ENCODE measurements at places on chromosomes 11 and 22. TPM values are rescaled to one million over a fixed set of nuclear protein-coding genes. Genes with fewer than 3 reads are reported as not detected.
A peak's percentile ranks its signal among the peaks of the same experiment; 100 is the strongest.

- DNase-seq: no peak
These were observed 136.4 kb downstream of the BUD13 start for GRCh38 chr11:116636341-116636929.

DNA sequence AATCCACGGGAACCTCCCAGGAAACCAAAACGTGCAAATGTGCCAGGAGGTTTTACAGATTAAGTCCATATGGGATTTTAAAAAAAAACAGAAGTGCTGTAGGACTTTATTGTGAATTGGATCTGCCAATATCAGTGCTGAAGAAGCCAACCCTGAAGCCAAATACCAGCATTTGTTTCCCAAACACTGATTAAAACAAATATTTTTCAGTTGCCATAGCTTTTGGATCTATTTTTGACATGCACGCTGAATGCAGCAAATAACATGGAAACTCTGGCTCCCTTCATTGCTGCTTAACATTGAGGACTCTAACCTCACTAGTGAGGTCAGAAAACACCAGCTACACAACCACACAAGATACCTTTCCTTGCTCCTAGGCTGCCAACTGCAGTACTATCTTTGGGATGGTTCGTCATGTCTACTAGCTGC lies 28.4 kb upstream of the SIK2 start:
- DNase-seq: no peak

DNA sequence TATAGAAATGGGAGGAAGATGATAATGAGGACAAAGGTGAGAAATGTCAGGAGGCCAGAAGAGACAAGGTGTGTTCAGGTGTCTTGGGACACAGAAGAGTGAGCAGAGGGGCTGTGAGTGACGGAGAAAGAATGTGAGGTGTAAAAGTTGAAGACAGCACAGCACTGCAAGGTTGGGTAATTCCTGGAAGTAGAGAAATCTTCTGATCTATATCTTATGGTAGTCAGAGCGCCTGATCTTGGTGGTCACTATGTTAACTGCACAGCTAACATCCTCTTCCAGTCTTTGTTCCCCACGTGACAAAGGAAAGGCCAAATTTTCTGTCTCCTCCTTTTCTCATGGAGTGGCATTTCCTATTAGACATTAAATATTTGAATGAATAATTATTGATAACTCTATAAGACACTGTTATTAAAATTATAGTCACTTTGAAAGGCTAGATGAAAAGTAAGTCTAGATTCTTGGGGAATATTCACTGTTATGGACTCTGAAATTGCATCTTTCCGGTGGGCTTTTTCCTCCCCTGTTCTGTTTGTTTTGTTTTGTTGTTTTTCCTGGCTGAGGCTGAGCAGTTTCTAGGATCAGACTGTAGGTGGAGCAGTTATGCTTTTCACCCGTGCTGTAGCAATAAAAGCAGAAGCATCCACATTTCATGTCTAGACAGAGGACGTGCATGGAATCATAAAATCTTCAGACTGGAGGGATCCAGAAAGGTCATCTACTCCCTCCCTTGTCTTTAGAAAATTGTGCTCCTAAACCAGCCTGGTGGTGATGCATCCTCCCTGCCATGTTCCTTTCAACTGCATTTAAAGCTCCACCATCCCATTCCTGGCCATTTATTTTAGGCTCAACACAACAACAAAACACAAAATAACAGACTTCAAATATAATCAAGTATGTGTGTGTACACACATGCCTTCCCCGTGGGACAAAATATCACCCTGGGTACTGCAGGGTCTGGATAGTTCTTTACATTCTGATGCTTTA lies 26.6 kb downstream of the SC5D start:
- no peak for DNase-seq

DNA sequence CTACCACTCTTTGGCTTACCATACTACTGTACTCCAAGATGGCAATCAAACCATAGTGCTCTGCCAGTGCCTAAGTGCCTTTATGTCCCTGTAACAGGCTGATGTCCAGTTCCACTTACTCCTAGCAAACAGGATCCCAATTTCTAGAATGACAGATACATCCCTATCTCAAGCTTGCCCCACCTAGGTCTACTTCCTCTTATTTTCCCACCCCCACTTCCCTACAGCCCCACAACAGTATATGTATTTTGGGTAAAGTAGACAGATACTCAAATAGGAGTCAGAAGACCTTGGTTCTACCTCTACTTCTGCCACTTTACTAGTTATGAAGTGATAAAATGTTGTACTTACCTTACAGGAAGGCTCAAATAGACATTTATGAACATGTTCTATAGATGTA lies 24.1 kb downstream of the SIK3 start:
- no peak for DNase-seq

RIC3 gene
- total RNA-seq: 2.3 TPM

DNA sequence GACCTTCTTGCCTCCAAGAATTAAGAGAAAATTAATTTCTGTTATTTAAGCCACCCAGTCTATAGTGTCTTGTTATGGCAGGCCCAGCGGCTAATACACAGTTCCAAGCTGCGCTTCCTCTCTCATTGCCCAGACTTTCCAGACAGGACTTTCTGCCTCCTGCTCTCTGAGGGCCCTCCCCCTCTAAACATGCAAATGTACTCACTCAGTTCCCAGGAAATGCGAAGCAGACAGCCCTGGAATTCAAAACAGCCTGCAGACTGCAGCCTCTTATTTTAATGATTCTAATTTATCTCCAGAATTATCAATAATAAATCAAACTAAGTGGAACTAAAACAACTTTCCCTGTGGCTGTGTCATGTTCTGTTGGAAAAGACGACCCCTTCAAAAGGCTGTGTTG lies 115.5 kb upstream of the ISX start:
- no peak for DNase-seq

- DNase-seq: no peak
These were observed 148.3 kb upstream of the POU2AF2 start for GRCh38 chr11:111097191-111097590.

DNA sequence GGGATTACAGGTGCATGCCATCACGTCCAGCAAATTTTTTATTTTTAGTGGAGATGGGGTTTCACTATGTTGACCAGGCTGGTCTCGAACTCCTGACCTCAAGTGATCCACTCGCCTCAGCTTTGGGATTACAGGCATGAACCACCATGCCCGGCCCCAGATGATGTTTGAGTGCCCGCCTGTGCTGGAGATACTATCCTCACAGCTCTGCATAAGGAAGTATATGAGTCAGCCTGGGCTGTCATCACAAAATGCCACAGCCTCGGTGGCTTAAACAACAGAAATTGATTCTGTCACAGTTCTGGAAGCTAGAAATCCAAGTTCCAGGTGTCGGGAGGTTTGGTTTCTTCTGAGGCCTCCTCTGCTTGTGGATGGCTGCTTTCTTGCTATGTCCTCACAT lies 119.3 kb downstream of the OSBP2 start:
- no peak for DNase-seq

DNA sequence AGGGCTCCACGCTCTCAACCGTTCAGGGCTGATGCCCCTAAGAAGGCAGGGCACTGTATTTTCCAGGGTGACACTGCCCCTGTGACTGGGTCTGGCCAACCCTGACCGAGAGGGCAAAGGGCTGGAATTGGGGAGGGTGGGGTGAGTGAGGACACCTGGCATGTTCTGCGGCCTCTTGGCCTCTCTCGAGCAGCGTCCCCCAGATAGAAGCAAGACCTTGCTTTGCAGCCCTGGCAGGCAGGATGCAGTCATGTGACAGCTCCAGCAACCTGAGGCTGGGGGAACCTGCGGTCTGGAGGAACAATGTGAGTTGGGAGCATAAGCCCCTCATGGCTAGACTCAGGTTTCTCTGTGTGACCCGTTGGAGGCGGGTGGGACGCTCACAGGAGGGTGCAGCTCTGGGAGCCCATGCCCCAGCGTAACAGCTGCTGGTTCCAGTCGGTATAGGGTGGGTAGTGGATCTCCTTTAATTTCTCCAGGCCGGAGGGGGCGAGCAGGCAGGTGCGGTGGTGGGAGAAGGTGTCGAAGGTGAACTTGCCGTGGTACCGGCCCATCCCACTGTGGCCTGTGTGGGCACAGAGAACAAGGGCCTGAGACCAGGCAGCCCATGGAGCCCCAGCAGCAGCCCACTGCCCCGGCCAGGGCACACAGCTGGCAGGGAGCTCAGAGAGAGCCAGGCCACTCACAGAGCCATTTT lies 11.4 kb downstream of the ALDH3B2 start:
- DNase-seq: no peak

DNA sequence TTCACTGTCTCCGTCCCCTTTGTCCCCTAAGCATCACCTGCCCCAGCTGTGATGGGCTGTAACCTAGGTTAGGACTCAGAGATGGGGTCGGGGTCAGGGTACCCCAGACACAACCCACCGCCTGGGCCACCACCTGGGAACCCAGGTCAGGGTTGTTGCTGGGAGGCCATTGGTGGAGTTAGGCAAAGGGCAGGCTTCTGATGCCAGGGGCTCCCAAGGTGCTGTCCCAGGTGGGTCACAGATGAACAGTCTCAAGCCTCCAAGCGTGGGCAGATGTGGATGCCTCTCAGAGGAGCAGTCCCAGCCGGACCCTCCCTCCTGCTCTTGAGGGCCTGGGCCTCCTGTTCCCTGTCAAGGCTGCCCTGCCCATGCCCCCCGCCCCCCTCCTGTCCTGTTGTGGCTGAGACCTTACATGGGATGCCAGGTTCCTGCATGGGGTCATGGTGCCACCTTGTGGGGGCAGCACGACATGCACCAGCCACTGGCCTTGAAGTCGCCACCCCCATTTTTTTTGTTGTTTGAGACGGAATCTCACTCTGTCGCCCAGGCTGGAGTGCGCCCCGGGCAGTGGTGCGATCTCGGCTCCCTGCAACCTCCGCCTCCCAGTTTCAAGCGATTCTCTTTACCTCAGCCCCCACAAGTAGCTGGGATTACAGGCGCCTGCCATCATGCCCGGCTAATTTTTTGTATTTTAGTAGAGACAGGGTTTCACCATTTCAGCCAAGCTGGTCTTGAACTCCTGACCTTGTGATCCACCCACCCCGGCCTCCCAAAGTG lies 12.1 kb downstream of the GATD1 start:
- peak; percentile 40 for DNase-seq

SESN3 gene
- total RNA-seq: 74.9 TPM

GRCh38 chr11:2462986-2463765 lies 18.4 kb downstream of the KCNQ1 start:
- DNase-seq: no peak

GRCh38 chr11:45662665-45663485 lies 2.5 kb downstream of the CHST1 start:
- DNase-seq: no peak

GRCh38 chr11:129695571-129696308 lies 119.9 kb upstream of the TMEM45B start:
- DNase-seq: peak; percentile 41

DNA sequence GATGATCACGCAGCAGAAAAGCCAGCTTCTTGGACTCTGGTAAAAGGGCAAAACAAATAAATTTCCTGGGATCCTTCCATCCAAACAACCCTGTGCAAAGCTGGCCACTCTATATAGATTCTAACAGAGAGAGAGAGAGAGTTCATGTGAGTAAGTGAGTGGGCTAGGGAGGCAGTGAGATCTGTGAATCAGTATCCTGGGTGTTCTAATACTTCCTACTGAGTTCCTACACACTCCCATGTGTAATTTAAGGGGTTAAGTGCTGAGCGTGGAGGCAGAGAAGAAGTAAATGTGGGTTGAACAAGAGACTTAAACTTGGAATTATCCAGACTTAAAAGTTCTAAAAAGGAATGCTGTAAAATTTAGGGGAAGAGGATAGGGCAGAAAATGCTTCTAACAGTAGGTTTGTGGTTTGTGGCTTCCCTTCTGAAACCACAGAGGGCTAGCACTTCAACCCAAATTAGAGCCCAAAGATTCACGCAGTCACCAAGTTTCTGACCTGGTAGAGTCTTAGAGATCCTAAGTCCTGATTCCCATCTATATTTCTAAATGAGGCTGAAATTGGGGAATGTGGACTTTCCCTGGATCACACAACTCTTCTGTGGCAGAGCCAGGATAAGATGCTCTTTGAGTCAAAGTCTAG lies 413.9 kb downstream of the TENM4 start:
- DNase-seq: no peak

- DNase-seq: no peak
These were observed 2.4 kb downstream of the PAFAH1B2 start for GRCh38 chr11:117146521-117146920.

H19 gene
- not detected for total RNA-seq

GRCh38 chr11:61058583-61059259 lies 43.6 kb upstream of the CD5 start:
- DNase-seq: no peak

DNA sequence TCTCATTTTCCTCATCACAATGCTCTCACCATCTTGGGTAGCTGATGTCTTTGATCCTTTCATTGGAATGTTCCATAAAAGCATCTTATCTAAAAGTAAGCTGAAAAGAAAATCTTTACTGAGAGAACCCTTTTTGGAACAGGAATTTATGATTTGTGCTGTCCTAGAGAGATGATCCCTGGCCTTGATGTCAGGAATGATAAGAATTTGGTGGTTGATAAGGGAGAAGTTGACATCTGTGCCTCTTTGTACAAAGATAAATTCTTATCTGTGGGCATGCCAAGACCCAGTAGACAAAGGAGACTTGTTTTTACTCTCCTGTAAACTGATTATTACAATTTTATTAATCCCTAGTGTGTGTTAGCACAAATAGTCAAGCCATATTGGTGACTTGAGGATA lies 36.9 kb downstream of the NAALAD2 start:
- DNase-seq: no peak

- no peak for DNase-seq
These were observed 24.8 kb downstream of the FOLR3 start for GRCh38 chr11:72160319-72160718.

DNA sequence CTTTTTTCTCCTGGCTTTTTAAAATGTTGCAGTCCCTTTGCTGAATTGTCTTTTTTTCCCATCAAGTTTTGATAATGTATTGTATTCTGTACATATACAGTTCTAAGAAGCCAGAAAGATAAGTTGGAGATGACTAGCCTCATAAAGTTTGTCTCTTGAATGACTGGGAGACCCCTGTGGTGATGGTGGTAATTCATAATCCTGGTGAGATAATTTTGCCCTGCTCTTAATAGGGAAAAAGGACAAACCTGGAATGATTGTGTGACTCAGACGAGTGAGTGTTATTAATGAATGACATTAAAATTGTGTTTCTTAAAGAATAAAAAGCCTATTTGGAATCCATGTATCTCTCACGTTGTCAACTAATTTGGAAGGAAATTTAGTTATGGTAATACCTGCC lies 1.2 kb downstream of the HIKESHI start:
- no peak for DNase-seq

POU2AF2 gene
- not detected for total RNA-seq

- no peak for DNase-seq
These were observed 83.4 kb downstream of the CEP164 start for GRCh38 chr11:117410861-117411710.
